ENCODE measurements at places on chromosomes 12 and 14. TPM values are rescaled to one million over a fixed set of nuclear protein-coding genes. Genes with fewer than 3 reads are reported as not detected.

The LDHB gene
- polyA plus RNA-seq: 724 TPM

The ADSS1 gene
- polyA plus RNA-seq: 56.9 TPM

The CISTR gene
- not detected for polyA plus RNA-seq

The IFT43 gene
- polyA plus RNA-seq: 28.5 TPM

The KRT82 gene
- polyA plus RNA-seq: not detected

The ESRRB gene
- 3.5 TPM for polyA plus RNA-seq

The NID2 gene
- polyA plus RNA-seq: 93.6 TPM

DNA sequence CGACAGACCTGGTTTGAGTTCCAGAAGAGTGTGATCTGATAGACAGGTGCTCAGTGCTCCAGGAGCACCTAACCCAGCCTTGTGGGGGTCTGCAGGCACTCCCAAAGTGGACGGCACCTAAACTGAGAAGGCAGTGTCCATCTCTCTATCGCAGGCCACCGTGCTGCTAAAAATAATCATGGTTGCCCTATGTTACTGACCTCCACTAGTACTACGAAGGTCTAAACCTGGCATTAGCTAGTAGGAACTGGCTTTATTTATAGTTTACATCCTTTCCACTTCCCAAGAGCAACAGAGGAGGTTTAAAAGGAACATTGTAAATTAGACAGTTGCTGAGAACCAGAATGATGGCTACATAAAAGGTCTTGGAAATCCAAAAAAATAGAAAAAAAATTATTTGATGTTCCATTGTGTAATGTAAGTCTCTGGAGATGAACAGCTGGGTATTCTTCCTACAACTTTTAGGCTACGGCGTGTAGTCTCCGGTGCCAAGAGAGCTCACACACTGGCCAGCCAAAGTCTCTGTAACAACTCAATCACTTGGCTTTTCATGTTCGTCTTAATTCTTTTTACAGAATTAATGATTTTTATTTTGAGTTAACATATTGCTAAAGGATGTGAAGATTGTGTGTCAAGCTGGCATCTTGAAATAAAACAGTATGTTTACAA, 27.3 kb downstream of the PPFIBP1 start:
- DNase-seq: no peak

- DNase-seq: no peak
Measured at GRCh38 chr12:13347241-13348043, 150.9 kb downstream of the EMP1 start.

DNA sequence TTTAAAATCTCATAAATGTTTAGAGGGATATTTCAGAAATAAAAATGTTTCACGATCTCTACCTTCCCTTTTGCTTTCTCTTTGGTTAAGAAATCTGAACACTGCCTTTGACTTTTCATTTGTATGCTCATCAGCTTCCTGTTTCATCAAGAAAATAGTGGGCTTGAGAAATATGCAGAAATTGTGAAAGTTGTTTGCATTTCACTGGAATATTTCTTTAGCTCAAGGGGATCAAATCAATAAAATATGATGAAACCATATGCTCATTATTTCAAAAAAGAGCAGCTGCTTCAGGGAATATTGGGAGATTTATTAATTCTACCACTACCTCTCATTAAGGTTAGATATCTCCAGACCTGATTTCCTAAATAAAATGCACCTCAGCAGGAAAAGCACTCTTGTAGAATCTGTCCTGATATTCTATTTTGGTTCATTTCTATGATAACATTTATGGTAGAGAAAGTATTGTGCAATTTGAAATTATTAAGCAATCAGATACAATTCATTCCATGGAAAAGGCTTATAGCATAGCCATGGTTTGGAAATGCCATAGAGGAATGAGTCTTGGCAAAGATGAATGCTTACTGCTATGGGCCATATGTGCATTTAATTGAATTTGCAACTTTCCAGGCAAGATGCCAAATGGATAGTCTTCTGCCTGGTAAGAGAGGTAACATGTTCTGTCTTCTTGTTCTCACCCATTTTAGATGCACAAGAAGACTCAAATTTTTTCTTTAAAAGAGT, 212.6 kb upstream of the SLC16A7 start:
- DNase-seq: peak; percentile 46

GRCh38 chr14:65824285-65824977, 411.9 kb downstream of the FUT8 start:
- peak; percentile 69 for DNase-seq

GRCh38 chr12:110566993-110567392, 16.1 kb downstream of the PPTC7 start:
- DNase-seq: no peak

DNA sequence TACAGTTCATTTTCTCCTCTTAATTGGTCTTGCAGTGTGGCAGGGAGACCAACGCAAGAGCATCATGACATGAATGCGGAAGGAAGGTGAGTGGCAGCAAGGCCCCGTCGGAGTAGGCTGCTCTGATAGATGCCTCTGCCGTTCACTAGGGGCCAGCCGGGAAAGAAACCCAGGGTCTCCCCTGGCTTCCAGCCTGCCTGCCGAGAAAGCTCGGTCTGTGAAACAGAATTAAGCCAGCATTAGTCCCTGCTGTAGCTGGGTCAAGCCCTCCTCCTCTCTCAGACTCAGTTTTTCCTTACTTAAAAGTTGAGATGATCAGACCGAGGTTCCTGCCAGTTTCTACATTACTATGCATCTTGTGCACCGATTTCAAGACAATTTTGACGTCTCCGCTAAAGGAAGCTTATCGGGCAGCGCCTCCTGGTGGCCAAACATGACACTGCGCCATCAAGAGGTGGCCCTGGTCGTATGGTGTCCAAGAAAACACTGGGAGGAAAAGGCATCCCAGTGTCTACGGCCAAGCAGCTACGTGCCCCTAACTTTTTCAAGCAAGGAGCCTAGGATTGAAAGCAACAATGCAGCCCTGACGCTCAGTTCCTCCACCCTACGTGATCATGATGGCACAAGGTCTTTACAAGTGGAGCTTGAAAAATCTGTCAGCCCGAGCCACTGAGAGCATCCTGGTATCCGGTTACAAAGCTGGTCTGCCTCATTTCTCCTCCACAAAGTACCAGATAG, 131.6 kb downstream of the KSR2 start:
- DNase-seq: peak; percentile 85

DNA sequence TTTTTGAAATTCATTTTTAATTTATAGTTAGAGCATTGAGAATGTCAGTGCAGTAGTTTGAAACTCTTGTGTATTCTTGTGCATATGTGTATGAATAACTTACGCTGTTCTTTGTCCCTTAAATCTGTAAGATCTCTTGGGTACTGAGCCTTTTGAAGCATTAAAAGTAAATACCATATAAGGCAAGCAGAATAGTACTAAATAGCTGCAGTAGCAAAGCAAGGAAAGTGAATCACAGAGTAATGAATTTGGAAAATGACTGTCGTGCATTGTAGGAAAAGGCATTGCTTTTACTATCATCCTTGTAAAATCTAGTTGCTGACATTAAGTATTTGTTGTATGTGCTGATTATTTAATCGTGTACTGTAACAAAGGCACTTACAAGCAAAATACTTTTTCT, 12.1 kb downstream of the CNOT2 start:
- no peak for DNase-seq

- peak; percentile 26 for DNase-seq
Measured at GRCh38 chr12:92085040-92085735, 60.5 kb downstream of the BTG1 start.

GRCh38 chr14:30678926-30679431, 56.9 kb downstream of the SCFD1 start:
- no peak for DNase-seq

DNA sequence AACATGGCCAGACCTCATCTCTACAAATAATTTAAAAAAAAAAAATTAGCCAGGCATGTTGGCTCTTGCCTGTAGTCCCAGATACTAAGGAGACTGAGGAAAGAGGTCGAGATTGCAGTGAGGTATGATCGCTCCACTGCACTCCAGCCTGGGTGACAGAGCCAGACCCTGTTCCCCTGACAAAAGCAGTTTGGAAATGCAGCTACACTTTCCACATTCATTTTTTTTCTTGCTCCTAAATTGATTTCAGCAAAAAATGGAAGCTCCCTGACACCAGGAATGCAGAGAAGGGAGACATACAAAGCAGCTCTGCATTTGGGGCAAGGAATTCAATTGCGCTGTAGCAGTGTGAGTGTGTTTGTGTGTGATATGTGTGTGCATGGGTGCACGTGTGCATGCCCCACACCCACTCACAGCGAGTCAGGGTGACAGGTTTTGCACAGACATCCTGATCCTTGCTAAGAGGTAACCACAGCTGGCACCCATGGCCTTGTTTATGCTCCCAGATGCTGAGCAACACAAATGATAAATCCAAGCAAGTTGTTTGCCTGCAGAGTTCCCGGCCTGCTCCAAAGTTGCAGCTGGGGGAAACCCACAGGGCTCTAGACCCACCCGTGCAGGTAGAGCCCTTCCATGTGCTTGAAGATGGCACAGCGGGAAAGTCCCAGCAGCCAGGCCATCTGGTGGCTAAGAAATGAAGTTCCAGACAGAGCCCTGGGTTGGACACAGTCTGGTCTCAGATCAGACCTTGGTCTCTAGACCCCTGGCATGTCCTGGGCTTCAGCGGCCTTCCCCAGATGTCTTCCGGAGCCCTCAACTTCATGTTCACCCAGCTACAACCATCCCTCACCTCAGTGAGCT, 25.9 kb upstream of the BDKRB2 start:
- peak; percentile 66 for DNase-seq

DNA sequence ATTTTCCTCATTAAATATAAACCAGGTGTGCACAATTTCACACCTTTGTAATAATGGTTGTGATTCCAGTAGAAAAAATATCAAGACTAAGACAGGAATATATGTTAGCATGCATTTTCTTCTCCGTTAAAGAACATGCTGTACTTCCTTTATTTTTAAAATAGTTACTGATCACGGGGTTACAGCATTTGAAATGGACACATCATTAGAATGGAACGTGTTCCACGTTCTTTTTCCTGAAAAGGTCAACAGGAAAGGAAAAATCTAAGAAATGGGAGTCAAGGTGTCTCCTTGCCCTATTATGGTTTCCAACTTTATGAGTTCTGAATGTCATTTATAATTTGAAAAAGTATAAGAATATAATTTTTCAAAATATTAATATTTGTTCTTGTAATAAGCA, 1325.7 kb downstream of the SLC16A7 start:
- no peak for DNase-seq

DNA sequence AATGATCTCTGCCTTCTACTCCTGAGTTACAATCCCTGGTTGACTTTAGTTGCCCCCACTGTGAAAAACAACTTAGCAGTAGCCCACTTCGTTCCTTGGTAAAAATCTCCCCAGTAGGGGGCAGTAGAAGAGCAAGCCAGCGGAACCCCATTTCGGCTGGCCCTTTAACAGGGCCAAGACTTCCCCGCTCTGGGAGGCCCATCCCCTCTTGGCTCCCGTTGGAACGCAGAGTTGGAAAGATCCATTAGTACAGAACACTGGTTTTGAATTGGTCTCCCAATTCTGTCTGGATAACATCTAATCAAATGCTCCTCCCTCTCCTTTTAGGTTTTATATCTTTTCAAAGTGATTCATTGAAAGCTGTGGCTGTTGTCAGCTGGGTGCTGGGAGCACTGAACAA, 1133.3 kb downstream of the BCL11B start:
- peak; percentile 25 for DNase-seq

DNA sequence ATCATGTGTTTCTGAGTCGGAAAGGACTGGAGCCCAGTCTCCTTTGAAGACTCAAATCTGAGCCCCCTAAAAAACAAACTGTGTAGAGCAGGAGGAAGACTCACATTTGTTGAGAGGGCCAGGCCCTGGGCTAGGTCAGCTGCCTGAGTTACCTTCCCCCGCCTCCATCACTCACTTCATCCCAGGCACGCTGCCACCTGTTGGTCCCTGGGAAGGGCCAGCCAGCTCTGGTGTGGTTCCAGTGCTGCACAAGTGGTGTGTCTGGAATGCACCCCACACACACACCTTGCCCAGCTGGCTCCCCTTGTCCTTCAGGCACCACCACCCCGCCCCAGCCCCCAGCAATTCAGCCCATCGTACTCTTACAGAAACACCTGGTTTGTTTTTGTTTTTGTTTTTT, 9.0 kb downstream of the MVK start:
- no peak for DNase-seq

GRCh38 chr12:46788072-46788887, 37.5 kb downstream of the SLC38A4 start:
- DNase-seq: no peak

DNA sequence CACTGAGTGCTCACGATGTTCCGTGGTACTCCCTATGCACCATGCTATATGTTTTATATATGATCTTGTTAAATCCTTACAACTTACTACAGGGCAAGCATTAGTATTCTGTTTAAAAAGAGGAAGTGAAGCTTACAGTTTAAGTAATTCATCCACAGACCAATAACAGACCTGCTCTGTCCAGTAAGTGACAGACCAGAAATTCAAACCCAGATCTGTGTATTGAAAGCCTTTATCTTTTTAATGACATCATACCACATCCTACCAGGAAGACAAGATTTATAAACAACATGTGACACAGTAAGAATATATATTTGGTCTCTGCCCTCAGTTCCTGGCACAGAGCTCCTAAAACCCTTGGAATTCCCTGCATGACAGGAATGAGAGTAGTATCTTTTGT, 206.5 kb downstream of the STXBP6 start:
- no peak for DNase-seq

DNA sequence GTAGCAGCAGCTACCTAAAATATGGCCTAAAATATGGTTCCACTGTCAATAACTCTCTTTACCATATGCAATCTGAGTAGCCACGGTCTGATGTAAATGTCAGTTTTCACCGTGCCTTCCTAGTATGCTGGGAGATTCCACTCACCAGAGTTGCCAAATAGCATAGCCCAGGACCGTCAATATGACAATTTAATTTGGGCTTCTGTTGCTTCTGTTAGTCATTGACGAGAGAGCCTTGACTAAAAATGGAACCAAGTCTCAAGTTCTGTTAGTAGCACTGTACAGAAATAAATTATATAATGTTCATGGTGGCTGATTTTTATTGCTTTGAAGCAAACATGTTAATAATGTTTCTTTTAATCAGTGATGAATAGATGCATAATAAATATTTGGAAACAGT, 348.4 kb downstream of the BCAT1 start:
- DNase-seq: no peak

DNA sequence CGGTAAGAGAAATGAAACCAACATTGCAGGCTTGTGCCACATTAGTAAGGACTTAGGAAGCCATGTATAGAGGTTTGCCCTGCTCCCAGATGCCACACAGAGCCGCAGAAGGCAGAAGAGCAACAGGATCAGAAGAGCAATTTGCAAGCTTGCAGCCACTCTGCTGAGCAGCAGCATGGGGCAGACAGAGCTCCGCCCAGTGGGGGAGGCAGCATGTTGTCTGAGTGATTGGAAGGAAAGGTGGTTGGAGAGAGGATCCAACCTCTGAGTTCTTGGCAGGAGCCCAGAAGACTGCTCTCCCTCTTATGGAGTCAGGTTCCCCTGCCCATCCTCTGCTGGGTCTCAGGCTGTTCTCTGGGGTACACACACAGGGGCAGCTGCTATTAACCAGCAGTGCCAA, 2.3 kb upstream of the KRT6A start:
- DNase-seq: peak; percentile 31
